ENCODE measurements at places on chromosomes 1 and 21.

DNA sequence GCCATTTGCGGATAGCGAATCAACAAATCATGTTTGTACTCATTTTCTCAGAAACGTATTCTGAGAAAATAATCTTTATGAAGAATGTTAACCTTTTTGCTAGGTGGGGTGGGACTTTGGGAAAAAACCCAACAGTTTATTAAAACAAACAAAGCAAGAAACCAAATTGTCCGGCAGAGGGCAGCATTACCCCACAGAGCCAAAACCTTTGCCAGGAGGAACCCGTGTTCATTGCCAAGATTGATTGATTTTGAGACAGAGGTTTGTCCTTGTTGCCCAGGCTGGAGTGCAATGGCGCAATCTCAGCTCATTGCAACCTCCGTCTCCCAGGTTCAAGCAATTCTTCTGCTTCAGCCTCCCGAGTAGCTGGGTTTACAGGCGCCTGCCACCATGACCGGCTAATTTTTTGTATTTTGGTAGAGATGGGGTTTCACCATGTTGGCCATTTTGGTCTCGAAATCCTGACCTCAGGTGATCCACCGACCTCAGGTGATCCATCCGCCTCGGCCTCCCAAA lies 70.8 kb upstream of the RHOU start:
- DNase-seq = peak; percentile 83

DNA sequence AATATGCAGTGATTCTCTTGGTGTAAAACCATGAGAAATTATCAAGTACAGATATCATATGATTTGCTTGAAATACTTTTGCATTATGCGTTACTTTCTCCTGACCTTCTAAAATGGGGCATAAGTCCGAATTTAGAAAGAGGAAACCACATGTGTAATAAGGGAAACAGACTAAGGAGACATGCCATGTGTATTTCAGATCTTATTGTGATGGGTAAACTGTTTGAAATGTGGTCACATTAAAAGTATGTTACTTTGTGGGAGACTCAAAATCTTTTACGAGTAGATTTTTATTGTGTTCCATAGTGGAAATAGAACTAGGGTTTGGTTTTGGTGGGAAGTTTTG lies 173.0 kb downstream of the NFIA start:
- DNase-seq = no peak

DNA sequence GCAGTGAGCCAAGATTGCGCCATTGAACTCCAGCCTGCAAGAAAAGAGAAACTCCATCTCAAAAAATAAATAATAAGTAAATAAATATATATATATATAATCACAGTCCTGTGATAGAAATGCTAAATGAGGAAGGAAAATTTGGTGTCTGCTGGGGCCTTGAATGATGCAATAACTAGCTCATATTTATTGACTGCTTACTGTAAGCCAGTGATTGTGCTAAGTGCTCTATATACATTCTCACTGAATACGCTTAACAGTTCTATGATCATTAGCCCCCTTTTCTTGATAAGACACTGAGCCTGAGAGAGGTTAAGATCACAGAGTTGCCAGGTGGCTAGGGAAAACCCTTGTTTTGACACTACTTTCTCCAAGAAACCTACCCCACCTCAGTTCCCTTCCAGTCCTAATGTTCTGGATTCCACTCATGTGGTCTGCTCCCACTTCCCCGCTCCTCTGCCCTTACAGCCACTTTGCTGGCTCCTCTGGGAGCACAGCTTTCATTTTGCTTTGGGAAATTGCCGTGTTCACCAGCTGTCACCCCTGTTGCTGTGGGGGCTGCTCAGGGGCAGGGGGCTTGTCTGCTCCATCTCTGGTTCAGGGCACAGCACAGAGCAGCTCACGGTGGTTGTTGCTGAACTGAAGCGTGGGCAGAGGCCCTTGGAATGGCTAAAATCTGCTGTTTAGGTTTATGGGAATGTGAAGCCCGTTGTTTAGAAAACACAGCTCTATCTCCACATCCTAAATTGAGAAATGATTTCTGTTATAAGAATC lies 2.5 kb upstream of the BMP8A start:
- no peak for DNase-seq

DNA sequence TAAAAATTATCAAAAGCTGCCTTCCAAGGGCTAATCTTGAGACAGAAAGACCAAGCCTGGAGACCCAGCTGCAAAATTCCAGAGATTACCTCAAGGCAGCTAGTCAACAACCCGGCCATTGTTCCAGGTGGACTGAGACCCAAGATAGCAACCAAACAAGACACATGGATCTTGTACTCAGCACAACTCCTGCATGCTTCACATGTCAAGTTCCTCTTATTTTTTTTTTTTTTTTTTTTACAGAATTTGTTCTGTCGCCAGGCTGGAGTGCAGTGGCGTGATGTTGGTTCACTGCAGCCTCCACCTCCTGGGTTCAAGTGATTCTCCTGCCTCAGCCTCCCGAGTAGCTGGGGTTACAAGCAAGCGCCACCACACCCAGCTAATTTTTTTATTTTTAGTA lies 40.1 kb downstream of the CD2 start:
- DNase-seq = no peak

DNA sequence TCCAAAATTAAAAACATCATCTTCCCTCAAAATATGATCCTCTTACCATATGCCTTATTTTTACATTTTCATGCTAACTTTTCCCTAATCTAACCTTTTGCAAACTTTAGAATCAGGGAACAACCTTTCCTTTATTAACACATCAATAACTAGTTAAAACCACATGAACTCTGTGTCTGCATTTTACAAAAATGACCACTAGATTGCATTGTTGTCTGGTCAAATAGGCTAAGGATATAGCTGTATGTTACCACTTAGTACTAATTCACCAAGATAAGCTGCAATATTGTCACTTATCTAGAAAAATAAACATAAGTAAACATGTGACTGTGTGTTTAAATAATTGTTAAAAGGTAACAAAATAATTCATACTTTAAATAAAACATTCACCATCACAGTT lies 82.3 kb downstream of the DENND1B start:
- no peak for DNase-seq

- DNase-seq = no peak
Observed at GRCh38 chr21:15088488-15088887, 23.7 kb upstream of the NRIP1 start.

- DNase-seq = no peak
Observed at GRCh38 chr1:67230539-67230938, 64.3 kb downstream of the IL23R start.

GRCh38 chr1:226748306-226748705 lies 9.2 kb upstream of the ITPKB start:
- DNase-seq = no peak

Data from BE2C (cell line).